ENCODE measurements at places on chromosomes 3 and 15. TPM values are rescaled to one million over a fixed set of nuclear protein-coding genes. Genes with fewer than 3 reads are reported as not detected.

IQCF5 gene
- total RNA-seq = not detected

A4GNT gene
- not detected for total RNA-seq

LNP1 gene
- total RNA-seq = 5.1 TPM

MELTF gene
- total RNA-seq = 4.6 TPM

PLSCR5 gene
- total RNA-seq = not detected

TRIM42 gene
- not detected for total RNA-seq

C3orf22 gene
- 0.12 TPM for total RNA-seq

PLA2G4B gene
- total RNA-seq = 6.2 TPM

TRA2B gene
- total RNA-seq = 205 TPM

ECE2 gene
- total RNA-seq = not detected

FOXL2NB gene
- not detected for total RNA-seq

KNL1 gene
- total RNA-seq = 13.7 TPM

HIGD2B gene
- not detected for total RNA-seq

ACKR2 gene
- total RNA-seq = 6.4 TPM

MUC13 gene
- not detected for total RNA-seq

TMEM40 gene
- 1.5 TPM for total RNA-seq

CCR9 gene
- 0.18 TPM for total RNA-seq

SLC7A14 gene
- total RNA-seq = 2.9 TPM

CHDH gene
- total RNA-seq = 11.5 TPM

TMEM108 gene
- 1.8 TPM for total RNA-seq

AQP9 gene
- total RNA-seq = 3.2 TPM

SST gene
- 1.1 TPM for total RNA-seq

RBPMS2 gene
- total RNA-seq = 1.4 TPM

CXCR6 gene
- total RNA-seq = 0.12 TPM

ZNF620 gene
- 8.9 TPM for total RNA-seq

ANKUB1 gene
- not detected for total RNA-seq

ROPN1 gene
- not detected for total RNA-seq

EXD1 gene
- not detected for total RNA-seq

NR2F2 gene
- total RNA-seq = 184 TPM

CCDC33 gene
- 2.9 TPM for total RNA-seq

PCSK6 gene
- total RNA-seq = 13.4 TPM

SPSB4 gene
- total RNA-seq = 10.9 TPM

PARP14 gene
- 37.4 TPM for total RNA-seq

VGLL3 gene
- total RNA-seq = 7.5 TPM

CLDN1 gene
- total RNA-seq = 36.4 TPM

ZPLD1 gene
- total RNA-seq = 0.12 TPM

GOLGA8J gene
- 0.12 TPM for total RNA-seq
